ENCODE measurements at places on chromosomes 4 and X.
A peak's percentile ranks its signal among the peaks of the same experiment; 100 is the strongest.

DNA sequence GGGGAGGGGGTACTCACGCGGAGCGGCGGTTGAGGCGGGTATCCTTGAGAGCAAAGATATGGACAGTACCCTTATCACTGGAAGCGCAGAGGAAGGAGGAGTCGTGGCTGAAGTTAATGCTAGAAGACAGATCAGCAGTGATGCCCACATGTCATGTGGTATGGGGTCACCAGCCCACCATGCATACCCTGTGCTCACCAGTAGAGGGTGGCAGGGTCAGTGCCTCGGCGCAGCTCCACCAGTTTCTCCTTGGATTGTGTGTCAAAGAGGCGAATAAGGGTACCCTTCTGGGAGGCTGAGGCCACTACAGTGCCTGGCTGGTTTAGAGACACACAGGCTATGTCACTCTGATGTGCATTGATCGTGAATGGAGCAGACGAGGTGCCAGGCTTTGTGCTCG, 1.5 kb upstream of the PRAF2 start:
- DNase-seq: no peak

- DNase-seq: no peak
Observed at GRCh38 chr4:52554612-52555355, 104.3 kb downstream of the USP46 start.

- DNase-seq: no peak
Observed at GRCh38 chrX:7987160-7988012, 60.2 kb upstream of the PNPLA4 start.

- no peak for DNase-seq
Observed at GRCh38 chr4:24937176-24937916, 24.5 kb upstream of the CCDC149 start.

GRCh38 chr4:168440442-168441264, 39.6 kb downstream of the DDX60L start:
- no peak for DNase-seq

DNA sequence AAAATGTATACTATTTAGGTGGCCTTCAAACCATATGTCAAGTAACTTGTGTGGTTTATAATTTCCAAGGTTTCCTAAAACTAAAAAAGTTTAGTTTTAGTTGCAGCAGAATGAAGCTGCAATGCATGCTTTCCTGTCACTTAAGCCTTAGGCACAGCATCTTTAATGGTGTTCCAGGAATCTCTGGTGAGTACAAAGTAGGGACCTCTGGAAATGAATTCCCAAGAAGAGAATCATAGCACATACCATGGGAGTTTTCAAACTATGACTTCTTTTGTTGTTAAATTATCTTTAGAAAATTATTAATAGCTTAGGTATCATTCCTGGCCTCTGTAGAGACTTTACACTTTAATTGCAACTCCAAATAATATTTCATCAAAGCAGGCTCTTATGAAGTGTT, 1005.9 kb upstream of the PABPC4L start:
- no peak for DNase-seq

DNA sequence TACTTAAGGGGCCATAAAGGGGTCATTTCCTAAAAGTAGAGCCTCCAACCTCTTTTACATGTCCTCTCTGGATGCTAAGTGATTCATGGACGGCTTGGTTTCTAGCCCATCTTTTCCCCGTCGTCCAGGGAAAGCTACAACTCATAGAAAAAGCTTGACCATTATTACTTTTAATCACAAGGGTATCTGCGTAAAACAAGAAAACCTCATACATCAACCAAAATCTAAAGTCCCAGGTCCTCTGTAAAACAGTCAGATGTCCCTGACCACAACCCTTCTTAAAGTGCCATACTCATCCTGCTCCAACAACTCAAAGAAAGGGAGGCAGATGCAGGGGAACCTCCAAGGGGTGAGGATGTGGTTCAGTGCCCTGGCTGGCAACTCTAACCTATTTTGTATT, 29.6 kb downstream of the ADGRA3 start:
- no peak for DNase-seq

GRCh38 chr4:148030193-148030873, 298.4 kb downstream of the ARHGAP10 start:
- DNase-seq: no peak

DNA sequence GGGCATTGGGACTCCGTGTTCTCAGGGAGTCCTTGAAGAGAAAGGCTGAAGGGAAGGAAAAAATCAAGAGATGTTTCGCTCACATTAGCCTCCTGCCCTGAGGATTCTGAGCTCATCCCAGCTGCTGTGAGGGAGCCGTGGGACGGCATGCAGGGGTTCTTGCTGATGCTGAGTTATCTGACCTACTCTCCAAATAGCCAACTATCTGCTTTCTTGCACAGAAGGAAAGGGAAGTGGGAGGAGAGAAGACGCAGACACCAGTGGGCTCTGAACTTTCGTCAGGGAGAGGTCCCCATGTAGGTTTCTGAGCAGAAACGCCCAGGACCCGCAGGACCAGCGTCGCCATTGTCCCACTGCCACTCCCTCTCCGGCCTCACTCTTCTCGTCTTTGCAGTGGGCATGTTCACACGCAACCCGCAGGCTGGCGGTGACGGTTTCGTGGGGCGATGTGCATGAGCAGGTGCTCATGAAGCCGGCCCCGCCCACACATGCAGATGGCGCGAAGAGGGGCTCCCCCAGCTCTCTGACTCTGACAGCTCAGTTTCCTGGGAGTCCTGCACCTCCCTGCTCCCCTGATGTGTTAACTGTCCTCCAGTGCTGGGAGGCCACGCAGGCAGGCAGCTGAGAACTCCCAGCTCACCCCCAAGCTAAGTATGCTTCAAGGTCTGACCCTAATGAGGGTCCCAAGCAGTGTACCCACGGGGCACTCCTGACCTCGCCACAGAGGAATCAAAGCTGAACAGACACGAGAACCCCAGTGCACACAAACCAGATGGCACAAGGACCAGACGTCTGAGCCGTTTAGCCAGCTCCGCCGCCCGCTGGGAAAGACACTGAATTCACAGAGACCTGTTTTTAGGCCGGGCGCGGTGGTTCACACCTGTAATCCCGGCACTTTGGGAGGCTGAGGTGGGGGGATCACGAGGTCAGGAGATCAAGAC, 13.6 kb upstream of the ABLIM2 start:
- DNase-seq: peak; percentile 7

DNA sequence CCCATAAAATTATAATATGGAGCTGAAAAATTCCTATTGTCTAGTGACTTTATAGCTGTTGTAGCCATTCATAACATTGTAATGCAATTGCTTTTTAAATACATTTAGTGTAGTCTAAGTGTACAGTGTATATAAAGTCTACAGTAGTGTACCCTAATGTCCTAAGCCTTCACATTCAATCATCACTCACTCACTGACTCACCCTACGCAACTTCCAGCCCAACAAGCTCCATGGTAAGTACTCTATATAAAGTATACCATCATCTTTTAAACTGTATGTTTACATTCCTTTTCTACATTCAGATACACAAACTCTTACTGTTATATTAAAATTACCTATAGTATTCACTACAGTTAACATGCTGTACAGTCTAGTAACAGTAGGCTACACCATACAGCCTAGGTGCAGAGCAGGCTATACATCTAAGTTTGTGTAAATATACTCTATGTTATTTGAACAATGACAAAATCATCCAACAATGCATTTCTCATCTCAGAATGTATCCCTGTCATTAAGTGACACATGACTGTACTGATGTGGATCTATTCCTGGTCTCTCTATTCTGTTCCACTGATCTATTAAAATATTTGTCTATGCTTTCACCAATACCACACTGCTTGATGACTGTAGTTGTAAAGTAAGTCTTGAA, 33.7 kb downstream of the CLOCK start:
- DNase-seq: no peak

- no peak for DNase-seq
Observed at GRCh38 chrX:316351-317325, 2.0 kb downstream of the GTPBP6 start.

- no peak for DNase-seq
Observed at GRCh38 chr4:10115271-10115796, 1.3 kb downstream of the WDR1 start.

GRCh38 chr4:143207555-143207954, 22.8 kb downstream of the USP38 start:
- no peak for DNase-seq
